CD4-positive, alpha-beta T cell (primary cell): ENCODE measurements at places on chromosomes 4 and X.

- no peak for DNase-seq
- H3K27me3 ChIP-seq: no peaks in the 10 kb centered on the region
- H3K4me3 ChIP-seq: no peak overlapping the region
- no peak overlapping the region for H3K27ac ChIP-seq
Measured at GRCh38 chr4:70749313-70749712, 27.5 kb downstream of the RUFY3 start.

GRCh38 chr4:127012549-127012948 lies 620.2 kb upstream of the INTU start:
- no peaks in the 10 kb centered on the region for H3K27me3 ChIP-seq
- no peaks in the 10 kb centered on the region for H3K4me1 ChIP-seq
- DNase-seq: no peak
- no peak overlapping the region for H3K4me3 ChIP-seq
- H3K36me3 ChIP-seq: no peaks in the 10 kb centered on the region
- H3K27ac ChIP-seq: no peak overlapping the region

- H3K27ac ChIP-seq: no peak overlapping the region
- no peaks in the 10 kb centered on the region for H3K4me1 ChIP-seq
- no peak overlapping the region for H3K4me3 ChIP-seq
- H3K27me3 ChIP-seq: no peaks in the 10 kb centered on the region
- DNase-seq: no peak
Measured at GRCh38 chrX:130793975-130794374, 109.0 kb downstream of the ENOX2 start.

- no peaks in the 10 kb centered on the region for H3K27me3 ChIP-seq
- no peak overlapping the region for H3K27ac ChIP-seq
- H3K4me1 ChIP-seq: no peaks in the 10 kb centered on the region
- H3K36me3 ChIP-seq: no peaks in the 10 kb centered on the region
- no peak for DNase-seq
- H3K4me3 ChIP-seq: no peak overlapping the region
Measured at GRCh38 chr4:91936311-91936710, 367.5 kb upstream of the GRID2 start.

- H3K36me3 ChIP-seq: peaks cover 52% of the 10 kb centered on the region
- H3K4me3 ChIP-seq: no peak overlapping the region
- no peaks in the 10 kb centered on the region for H3K27me3 ChIP-seq
- no peak for DNase-seq
- H3K4me1 ChIP-seq: no peaks in the 10 kb centered on the region
Measured at GRCh38 chr4:6619116-6619465, 21.4 kb upstream of the MRFAP1 start.

DNA sequence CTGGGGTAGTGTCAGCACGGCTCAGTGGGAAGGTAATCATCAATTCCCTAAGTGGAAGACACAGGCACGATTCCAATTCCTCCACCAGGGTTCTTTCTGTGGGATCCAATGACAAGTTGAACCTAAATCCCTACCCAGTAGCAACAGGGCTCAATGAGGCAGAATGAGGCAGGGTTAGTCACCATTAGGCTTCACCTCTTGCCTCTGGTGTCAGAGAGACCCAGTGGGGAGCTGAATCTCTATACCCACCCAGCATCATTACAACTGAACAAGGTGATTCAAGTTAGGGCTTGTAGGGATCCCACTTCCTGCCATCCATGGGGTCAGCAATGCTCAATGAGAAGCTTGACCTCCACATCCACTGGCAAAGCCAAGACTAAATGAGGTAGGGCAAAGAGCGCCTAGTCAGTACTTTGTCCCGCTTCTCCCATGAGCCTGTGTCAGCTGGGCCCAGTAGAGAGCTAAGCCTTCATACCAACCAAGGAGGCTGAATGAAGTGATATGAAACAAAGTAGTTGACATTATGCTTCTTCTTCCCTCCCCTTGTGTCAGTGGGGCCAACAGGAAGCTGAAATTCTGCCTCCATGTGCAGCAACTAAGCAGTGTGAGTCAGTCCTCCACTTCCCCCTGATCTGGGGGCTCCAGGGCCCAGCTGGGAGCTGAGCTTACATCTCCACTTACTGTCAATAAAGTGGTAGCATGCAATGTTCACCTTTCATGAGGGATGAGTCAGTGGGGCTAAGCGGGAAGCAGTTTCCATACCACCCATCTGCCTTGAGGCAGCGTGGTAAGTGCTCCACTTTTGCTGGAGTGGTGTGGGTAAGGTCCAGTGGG lies 36.4 kb upstream of the RBM41 start:
- H3K36me3 ChIP-seq: no peaks in the 10 kb centered on the region
- no peaks in the 10 kb centered on the region for H3K27me3 ChIP-seq

- H3K4me3 ChIP-seq: no peak overlapping the region
- H3K4me1 ChIP-seq: no peaks in the 10 kb centered on the region
- no peaks in the 10 kb centered on the region for H3K36me3 ChIP-seq
- H3K27me3 ChIP-seq: no peaks in the 10 kb centered on the region
- peak overlapping the region; percentile 60 for H3K27ac ChIP-seq
Measured at GRCh38 chr4:119025916-119026661, 109.5 kb upstream of the MYOZ2 start.

DNA sequence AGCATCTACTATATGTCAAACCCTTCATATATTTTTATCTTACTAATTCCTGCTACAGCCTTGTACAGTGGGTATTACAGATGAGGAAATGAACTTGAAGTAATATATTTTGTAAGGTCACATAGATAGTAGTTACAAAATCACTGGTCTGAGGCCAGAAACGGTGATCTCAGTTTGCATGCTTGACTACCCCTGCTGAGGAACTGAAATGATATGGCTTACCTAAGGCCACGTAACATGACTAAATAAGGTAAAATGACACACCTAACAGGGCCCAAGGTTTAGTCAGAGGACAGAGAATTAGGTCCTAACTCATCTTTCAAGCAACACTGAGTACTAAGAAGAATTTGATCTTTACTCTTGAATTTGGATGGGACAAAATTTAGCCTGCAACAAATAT lies 1.5 kb upstream of the COMMD8 start:
- H3K27me3 ChIP-seq: peaks cover 3% of the 10 kb centered on the region
- H3K4me3 ChIP-seq: no peak overlapping the region
- no peak for DNase-seq
- H3K27ac ChIP-seq: no peak overlapping the region
- H3K4me1 ChIP-seq: peaks cover 16% of the 10 kb centered on the region

- no peak overlapping the region for H3K27ac ChIP-seq
- peaks cover 2% of the 10 kb centered on the region for H3K4me1 ChIP-seq
- DNase-seq: no peak
Measured at GRCh38 chr4:142645475-142646108, 200.5 kb downstream of the INPP4B start.

- no peaks in the 10 kb centered on the region for H3K36me3 ChIP-seq
- peak overlapping the region; percentile 96 for H3K27ac ChIP-seq
- H3K4me3 ChIP-seq: peak overlapping the region; percentile 64
Measured at GRCh38 chr4:6908432-6909112, 1.1 kb upstream of the TBC1D14 start.

- no peaks in the 10 kb centered on the region for H3K36me3 ChIP-seq
- no peaks in the 10 kb centered on the region for H3K4me1 ChIP-seq
- no peak for DNase-seq
- H3K27ac ChIP-seq: no peak overlapping the region
Measured at GRCh38 chrX:6067600-6067999, 161.1 kb downstream of the NLGN4X start.

GRCh38 chr4:172851534-172851933 lies 317.1 kb upstream of the GALNT7 start:
- H3K4me1 ChIP-seq: no peaks in the 10 kb centered on the region
- no peaks in the 10 kb centered on the region for H3K36me3 ChIP-seq

GRCh38 chr4:140719686-140720085 lies 36.5 kb downstream of the TBC1D9 start:
- H3K4me1 ChIP-seq: peaks cover 9% of the 10 kb centered on the region
- H3K36me3 ChIP-seq: no peaks in the 10 kb centered on the region
- no peak for DNase-seq
- no peaks in the 10 kb centered on the region for H3K27me3 ChIP-seq
- H3K4me3 ChIP-seq: no peak overlapping the region

- H3K36me3 ChIP-seq: peaks cover 78% of the 10 kb centered on the region
- H3K27ac ChIP-seq: peak overlapping the region; percentile 40
- no peaks in the 10 kb centered on the region for H3K27me3 ChIP-seq
- H3K4me3 ChIP-seq: peak overlapping the region; percentile 10
- H3K4me1 ChIP-seq: peaks cover 50% of the 10 kb centered on the region
Measured at GRCh38 chrX:11766487-11766886, 8.4 kb downstream of the MSL3 start.

- H3K27ac ChIP-seq: no peak overlapping the region
- no peak overlapping the region for H3K4me3 ChIP-seq
- DNase-seq: no peak
Measured at GRCh38 chrX:2445662-2446623, 54.8 kb downstream of the DHRSX start.

DNA sequence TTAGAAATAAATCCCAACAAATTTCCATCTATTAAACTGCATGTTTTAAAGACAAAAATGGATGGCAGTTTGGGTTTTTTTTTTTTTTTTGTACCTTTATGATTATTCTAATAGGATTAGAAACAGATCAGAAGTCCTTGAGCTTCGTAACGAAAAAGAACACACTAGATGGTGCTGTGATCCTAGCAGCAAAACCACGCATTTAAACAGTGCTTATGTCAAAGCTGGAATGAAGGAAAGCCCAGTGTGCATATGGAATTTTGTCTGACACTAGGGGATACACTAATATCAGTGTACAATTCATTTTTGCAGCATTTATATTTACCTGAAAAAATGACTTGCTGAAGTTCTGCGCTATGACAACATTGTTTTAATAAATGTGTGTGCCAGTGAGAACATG lies 229.1 kb downstream of the VEGFC start:
- H3K4me1 ChIP-seq: no peaks in the 10 kb centered on the region
- no peak overlapping the region for H3K4me3 ChIP-seq
- H3K27ac ChIP-seq: no peak overlapping the region
- H3K36me3 ChIP-seq: no peaks in the 10 kb centered on the region
- H3K27me3 ChIP-seq: no peaks in the 10 kb centered on the region
- no peak for DNase-seq

DNA sequence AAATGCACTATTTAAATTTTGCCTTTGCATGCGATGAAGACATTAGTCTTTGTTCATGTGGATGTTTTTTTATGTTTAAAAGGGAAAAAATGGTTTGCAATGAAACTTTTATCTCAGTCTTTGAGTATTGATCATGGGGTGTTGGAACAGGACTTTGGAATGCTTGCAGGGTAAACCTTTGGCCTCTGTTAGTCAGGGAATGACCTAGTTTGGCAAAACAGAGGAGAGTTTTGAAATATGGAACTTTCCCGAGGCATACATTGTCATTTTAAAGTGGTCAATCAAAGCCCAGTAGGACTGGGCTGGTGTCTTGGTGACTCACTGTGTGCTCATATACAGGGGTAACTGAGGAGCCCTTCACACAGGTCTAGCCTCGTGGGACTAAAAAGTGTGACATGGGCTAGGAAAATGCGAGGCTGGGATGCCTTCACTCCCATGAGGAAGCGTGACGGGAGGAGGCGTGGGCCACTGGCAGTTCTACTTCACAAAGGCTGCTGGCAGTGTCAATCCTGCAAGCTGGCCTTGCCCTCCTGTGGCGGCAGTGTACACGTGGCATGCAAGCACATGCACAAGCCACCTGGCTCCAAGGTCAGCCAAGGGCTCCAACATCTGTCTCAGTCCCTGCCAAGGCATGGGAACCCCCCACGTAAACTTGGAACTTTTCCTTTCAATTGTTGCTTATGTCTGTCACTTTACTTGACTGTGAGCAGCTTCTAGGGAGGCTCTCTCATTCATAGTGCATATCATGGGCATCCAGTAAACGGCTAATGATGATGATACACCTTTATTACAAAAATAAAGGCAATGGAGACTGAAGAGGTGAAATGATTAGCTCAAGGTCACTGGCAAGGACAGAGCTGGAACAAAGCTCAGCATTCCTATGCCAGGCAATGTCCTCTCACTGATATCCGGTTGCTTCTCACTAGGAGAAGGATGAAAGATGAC lies 5.2 kb upstream of the F11 start:
- no peak overlapping the region for H3K4me3 ChIP-seq
- peaks cover 2% of the 10 kb centered on the region for H3K36me3 ChIP-seq
- H3K27me3 ChIP-seq: no peaks in the 10 kb centered on the region
- no peak for DNase-seq
- no peaks in the 10 kb centered on the region for H3K4me1 ChIP-seq

DNA sequence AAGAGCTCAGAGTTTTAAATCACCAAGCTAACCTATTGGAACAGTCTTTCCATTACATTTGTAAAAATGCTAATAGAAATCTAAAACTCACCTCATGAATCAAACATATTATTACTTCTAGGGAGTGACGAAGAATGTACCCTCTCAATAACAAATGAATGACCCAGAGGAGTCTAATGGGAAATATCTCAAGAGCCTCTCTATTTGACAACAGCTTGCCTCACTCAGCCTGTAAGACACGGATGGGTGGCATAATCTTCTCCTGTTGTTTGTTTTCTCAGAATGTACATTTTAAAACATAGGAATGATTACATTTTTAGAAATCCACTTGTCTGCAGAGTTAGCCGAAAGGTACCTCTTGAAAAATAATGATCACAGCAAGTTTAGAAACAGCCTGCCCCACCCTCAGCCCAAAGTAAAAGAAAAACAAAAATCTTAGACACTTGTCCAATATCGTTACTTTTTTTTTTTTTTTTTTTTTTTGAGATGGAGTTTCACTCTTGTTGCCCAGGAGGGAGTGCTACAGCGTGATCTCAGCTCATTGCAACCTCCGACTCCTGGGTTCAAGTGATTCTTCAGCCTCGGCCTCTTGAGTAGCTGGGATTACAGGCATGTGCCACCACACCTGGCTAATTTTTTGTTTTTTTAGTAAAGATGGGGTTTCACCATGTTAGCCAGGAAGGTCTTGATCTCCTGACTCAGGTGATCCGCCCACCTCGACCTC lies 183.6 kb upstream of the FTHL17 start:
- no peaks in the 10 kb centered on the region for H3K27me3 ChIP-seq
- no peak for DNase-seq
- no peak overlapping the region for H3K27ac ChIP-seq
- no peaks in the 10 kb centered on the region for H3K4me1 ChIP-seq
- H3K4me3 ChIP-seq: no peak overlapping the region
- H3K36me3 ChIP-seq: no peaks in the 10 kb centered on the region

GRCh38 chr4:145494666-145495270 lies 13.1 kb downstream of the SMAD1 start:
- DNase-seq: no peak
- no peaks in the 10 kb centered on the region for H3K4me1 ChIP-seq
- no peaks in the 10 kb centered on the region for H3K27me3 ChIP-seq
- no peak overlapping the region for H3K4me3 ChIP-seq
- no peak overlapping the region for H3K27ac ChIP-seq

- no peaks in the 10 kb centered on the region for H3K27me3 ChIP-seq
- no peak for DNase-seq
- H3K4me1 ChIP-seq: peaks cover 4% of the 10 kb centered on the region
- H3K27ac ChIP-seq: no peak overlapping the region
- H3K4me3 ChIP-seq: no peak overlapping the region
- no peaks in the 10 kb centered on the region for H3K36me3 ChIP-seq
Measured at GRCh38 chrX:77922787-77923186, 12.3 kb downstream of the ATP7A start.
